Caki2 (cell line): ENCODE measurements at places on chromosomes 5 and 9. TPM values are rescaled to one million over a fixed set of nuclear protein-coding genes. Genes with fewer than 3 reads are reported as not detected.

Gene ZNF608
- 23.9 and 24.7 TPM in 2 replicates for total RNA-seq

Gene ENTREP1
- total RNA-seq = not detected in 2 replicates

Gene SPATA31D1
- total RNA-seq = not detected in 2 replicates

Gene OGN
- total RNA-seq = not detected in 2 replicates

Gene ATG12
- total RNA-seq = 17.4 and 25.5 TPM in 2 replicates

Gene GABRA6
- total RNA-seq = not detected in 2 replicates

Gene ACOT12
- not detected in 2 replicates for total RNA-seq

Gene SPINK7
- total RNA-seq = not detected in 2 replicates

Gene ATOX1
- total RNA-seq = 19.8 and 39.4 TPM in 2 replicates
